ENCODE measurements at places on chromosomes 12 and 14.

DNA sequence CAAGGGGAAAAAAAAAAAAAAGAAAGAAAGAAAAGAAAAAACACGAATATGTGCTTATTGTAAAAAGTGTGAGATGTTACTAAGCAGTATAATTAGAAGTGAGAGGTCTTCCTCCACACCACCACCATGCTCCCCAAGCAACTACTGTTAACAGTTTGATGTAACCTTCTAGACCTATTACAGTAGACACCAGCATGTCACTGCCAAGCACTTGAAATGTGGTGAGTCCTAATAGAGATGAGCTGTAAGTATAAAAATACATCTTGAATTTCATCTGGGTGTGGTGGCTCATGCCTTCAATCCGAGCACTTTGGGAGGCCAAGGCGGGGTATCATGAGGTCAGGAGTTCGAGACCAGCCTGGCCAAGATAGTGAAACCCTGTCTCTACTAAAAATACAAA is 8.1 kb upstream of the SNRNP35 start:
- no peak for DNase-seq

DNA sequence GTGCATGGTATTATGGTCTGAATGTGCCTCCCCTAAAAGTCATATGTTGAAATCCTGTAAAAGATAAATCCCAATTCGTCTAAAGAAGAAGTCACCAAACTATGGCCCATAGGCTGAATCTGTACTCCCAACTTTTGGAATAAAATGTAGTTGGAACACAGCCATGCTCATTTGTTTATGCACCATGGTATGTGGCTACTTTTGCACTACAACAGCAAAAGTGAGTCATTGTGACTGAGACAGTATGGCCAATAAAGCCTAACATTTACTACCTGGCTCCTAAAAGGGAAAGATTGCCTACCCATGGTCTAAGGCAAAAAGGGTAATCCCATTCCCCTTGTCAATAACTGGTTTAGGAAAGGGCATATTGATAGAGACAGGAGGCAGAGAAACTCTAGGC is 101.8 kb downstream of the LRIG3 start:
- no peak for DNase-seq

GRCh38 chr14:80764496-80764895 is 177.0 kb downstream of the CEP128 start:
- no peak for DNase-seq

GRCh38 chr12:101793401-101793800 is 37.4 kb downstream of the GNPTAB start:
- DNase-seq = no peak

- no peak for DNase-seq
Measured at GRCh38 chr12:40142001-40142744, 36.3 kb upstream of the SLC2A13 start.

DNA sequence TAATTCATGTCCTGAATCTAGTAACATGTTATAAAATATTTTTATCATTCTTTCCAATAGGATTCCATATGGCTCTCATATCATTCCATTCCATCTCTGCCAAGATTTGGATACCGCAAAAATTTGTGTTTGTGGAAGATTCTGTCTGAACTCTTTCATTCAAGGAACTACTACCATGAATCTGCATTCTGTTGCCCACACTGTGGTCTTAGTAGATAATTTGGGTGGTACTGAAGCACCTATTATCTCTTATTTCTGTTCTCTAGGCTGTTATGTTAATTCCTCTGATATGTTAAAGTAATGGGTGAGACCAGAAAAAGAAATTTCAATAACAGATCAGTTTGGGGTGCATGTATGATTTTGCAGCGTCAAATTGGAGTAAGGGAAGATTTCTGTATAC is 6.2 kb downstream of the RPL36AL start:
- DNase-seq = no peak

GRCh38 chr12:47223031-47223847 is 143.5 kb upstream of the AMIGO2 start:
- DNase-seq = no peak

DNA sequence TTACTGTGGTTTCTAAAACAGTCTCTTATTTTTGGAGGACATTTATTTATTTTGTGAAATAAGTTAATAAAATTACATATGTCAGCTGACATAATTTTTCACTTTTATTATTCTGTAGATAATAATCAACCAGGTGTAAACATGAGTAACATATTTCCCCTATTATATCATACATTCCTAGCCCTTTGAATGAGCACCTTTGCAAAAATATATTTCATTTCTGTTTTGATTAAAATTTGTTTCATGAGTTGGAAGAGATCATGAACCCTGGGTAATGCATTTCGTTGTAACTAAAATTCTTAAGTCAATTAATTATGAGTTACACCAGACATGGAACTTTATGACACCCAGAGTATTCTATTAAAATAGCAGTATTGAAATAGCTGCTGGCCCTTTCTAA is 56.3 kb downstream of the SLC16A7 start:
- no peak for DNase-seq

GRCh38 chr12:123657211-123657610 is 13.7 kb upstream of the TCTN2 start:
- DNase-seq = no peak

GRCh38 chr12:43795716-43796280 is 10.3 kb downstream of the TWF1 start:
- DNase-seq = no peak

DNA sequence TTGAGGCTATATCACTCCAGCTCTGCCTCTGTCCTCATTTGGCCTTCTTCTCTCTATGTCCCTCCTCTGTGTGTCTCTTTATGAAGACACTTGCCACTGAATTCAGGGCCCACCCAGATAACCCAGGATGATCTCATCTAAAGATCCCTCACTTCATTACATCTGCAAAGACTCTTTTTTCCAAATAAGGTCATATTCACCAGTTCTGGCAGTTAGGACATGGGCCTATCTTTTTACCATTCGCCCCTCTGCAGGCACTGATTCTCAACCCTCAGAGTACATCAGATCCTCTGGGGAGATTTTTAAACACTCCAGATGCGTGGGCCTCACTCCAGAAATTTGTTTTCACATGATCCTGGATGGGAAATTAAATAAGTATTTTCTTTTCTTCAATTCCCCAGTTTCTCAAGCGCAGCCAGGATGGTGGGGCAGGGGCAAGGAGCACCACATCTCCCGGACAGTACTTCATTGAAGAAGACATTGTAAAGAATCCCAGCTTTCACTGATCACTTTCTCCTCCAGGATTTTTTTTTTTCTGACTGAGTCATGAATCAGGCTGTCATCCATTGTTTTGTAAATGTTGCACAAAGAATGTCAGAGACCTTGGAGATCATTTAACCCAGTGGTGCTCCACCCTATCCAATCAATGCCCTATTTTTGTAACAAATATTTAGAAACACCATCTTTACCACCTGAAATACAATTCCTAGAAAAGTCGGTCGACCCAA is 27.4 kb downstream of the CRACR2A start:
- no peak for DNase-seq

- no peak for DNase-seq
Measured at GRCh38 chr14:102917469-102918211, 4.8 kb upstream of the AMN start.

GRCh38 chr12:56571121-56571520 is 49.5 kb downstream of the RBMS2 start:
- DNase-seq = no peak

DNA sequence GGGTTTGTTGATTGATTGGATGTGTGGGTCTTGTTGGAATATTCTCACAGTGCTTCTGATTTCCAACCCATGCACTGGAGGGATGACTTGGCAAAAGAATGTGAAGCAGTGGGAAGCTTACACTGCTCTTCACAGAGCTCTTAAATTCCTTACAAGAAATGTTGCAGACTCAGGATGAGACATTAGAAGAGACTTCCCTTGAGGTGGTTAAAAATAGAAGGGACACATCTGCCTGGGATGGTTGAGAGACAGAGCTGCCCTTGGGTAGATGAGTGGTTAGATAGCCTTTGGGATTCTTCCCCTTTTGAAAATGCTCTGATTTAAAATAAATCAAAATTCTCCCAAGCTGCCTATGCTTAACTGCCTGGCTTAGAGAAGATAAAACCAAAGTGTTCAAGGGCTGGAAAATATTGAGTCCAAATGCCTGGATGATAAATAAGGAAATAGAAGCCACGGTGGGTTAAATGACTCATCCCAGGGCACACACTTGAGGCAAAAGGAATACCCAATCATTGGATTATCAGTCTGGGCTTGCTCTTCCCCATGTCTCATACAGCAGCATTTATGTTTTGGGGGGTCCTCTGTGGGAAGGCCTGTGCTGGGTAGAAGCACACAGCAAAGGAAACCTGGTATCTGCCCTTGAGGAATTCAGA is 264.3 kb downstream of the AKAP6 start:
- DNase-seq = no peak

DNA sequence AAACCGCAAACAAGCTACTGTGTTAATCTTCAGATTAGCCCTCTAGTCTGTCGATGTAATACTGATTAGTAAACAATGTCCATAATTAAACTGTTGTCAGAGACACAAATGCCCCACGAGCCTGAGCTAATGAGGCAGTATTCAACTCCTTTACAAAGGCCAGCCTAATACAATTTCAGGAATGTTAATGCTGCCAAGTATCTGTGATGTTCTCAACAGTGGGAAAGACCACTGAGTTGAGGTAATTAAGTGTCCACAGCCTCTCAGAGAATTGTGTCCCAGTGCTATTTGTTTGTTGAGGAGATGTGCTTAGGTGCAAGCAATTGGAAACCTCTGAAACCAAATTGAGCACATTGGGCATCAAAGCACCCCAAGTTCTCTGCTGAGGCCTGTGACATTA is 139.4 kb upstream of the CDKN3 start:
- DNase-seq = no peak

DNA sequence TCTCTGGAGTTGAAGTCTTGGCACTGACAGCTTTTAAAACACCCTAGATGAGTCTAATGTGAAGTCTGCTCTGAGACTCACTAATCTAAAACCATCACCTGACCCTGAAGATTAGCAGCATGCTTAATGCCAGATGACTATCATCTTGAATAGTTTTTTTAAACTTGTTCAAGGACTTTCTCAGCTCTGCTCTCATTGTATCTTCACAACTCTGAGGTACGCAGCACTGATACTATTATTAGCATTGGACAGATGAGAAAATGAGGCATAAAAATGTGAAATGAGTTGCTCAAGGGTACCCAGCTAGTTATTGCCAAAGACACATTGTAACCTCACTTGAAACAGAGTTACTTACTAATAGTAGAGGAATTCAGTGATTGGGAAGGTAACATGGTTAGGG is 4.8 kb downstream of the SLC38A1 start:
- no peak for DNase-seq

DNA sequence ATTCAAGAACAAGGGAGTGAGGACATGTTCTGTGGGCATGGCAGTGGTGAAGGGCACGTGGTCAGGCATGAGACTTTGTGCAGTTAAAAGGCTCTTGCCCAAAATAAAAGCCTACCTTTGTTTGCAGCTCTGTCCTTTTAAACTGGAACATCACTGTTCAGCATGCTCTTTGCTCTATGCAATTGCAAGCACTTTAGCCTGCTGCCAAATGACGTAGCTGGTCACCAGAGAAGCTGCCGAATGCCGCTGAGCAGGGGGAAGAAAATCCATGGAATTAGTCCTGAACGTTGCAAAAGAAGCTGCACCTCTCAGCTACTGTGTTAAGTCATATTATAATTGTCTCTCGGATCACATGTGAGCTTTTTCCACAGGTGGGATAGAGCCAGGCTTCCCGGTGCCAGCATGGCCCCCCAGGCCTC is 176.3 kb upstream of the DIO2 start:
- no peak for DNase-seq

GRCh38 chr12:97324471-97324870 is 138.1 kb upstream of the RMST start:
- DNase-seq = no peak

GRCh38 chr14:79275292-79275655 is 936.0 kb downstream of the DIO2 start:
- no peak for DNase-seq

GRCh38 chr14:100533656-100534485 is 53.3 kb downstream of the BEGAIN start:
- no peak for DNase-seq

DNA sequence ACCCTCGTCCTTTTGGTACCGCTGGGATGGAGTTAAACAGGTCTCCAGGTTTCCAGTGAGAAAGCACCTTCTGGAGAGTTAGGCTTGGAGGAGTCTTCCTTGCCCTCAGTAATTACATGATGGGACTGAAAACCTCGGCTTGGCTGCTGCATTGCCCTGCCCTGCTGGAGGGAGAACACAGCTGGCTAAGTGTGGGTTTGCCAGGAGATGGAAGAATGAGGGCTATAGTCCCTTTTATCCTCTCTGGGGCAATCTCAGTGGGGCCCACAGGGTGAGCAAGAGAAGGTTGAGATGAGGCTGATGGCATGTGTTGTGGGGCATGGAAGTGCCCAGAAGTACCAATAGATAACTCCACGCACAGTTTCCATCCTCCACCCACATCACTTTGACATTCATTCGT is 23.2 kb upstream of the MEG3 start:
- DNase-seq = no peak

- no peak for DNase-seq
Measured at GRCh38 chr14:105203057-105203531, 22.0 kb upstream of the NUDT14 start.

DNA sequence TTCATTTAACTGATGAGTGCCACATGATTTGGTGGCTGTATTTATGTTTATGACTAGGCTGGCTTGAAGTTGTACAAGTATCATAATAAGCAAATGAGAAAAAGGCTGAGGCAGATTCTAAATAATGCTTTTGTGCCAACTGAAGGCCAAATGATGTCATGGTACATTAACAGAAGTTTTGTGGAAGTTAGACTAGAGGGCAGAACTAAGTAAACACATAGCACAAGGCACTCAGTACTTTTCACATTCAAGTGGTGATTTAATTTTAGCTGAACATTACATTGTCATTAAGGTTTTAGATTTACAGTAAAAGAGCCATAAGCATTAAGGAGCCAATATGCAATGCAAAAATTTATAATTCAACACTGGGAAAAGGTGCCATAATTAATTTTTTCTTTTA is 21.1 kb downstream of the PPP1CC start:
- no peak for DNase-seq

- no peak for DNase-seq
Measured at GRCh38 chr14:75223664-75224154, 47.3 kb upstream of the TMED10 start.

DNA sequence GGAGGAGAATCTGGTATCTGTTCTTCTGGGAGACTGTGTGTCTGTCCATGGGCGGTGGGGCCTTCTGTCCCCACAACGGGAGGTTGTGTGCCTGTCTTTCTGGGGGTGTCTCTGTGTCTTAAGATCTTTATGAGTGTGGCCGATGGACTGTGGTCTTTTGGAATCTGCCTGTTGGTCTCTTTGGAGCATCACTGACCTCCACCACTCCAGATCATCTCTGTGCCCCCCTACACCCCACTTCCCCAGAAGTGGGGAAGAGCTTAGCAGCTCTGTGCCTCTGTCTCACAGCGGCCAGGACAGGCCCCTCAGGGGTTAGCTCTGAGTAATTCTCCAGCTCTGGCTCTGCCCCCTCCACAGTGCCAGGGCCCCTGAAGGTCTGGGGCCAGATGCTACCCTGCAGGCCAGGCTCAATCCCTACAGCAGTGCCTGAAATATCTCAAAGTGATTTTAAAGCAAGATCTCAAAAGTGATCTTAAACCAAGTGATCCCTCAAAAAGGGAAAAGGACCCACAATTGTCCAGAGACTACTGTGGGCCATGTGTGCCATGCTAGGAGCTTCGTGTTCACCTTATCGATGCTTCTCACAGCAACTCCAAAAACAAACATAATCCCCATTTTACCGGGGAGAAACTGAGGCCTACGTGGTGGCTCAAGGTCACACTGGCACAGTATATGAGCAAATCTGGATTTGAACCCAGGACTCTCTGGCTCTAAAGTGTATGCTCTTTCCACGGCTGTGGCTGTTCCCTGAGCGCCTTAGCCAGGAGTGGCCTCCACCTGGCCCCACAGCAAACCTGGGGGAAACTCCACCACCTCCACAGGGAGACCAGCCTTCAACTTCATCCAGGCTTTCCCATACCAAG is 26.0 kb upstream of the KRT78 start:
- no peak for DNase-seq

All from brain pericyte (primary cell).